ENCODE measurements at places on chromosomes 11 and 22.

DNA sequence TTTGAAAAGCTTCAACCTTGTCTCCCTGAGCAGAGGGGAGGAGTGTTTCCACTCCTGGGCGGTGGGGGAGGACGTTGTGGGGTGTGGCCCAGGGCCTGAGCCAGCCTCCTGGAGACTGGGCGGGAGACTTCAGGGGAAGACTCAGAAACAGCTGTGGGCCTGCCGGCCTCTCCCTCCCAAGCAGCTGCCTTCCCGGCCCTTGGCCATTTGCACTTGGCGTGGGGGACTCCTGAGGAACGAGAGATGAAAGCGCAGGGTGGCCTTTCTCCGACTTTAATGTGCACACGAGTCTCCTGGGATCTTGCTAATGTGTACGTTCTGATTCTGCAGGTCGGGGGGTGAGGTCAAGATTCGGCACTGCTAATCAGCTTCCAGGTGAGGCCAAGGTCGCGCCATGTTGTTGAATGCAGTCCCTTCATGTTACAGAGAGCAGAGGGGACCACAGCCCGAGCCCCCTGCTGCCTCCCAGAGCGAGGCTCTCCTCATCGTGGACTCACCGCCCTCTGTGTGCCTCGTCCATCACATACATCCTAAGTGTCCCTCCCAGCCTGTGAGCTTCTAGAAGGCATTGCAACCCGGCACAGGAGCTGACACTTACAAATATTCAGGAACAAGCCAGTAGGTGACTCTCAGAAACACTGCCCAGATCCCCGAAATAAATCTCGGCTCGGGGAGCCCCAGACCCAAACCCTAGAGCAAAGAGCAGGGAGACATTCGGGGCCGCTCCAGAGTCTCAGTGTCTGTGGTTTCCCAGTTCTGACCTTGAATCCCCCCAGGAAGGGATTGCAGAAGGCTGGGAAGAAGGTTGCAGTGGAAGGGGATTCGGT is 7.7 kb downstream of the LIF start:
- DNase-seq = no peak

DNA sequence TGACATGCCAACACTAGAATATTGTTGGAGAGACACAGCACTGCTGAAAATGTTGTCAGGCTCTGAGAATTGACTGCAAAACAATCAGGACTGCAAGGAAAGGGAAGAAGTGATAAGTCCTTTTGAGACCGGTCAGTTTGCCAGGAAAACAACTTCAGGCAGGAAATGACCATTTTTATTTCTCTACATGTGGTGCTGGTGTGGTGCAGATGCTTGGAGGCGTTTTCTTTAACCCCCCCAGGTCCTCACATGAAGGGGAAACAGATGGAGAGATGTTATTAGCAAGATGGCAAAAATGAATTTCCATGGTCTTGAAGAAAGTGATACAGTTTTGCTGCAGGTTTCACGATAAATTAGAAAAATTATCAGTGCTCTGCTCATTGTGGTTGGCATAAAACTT is 5.7 kb downstream of the AP2A2 start:
- DNase-seq = no peak

- no peak for DNase-seq
Observed at GRCh38 chr11:117187428-117187798, 8.9 kb downstream of the SIDT2 start.

GRCh38 chr11:61963282-61964057 is 4.0 kb downstream of the FTH1 start:
- no peak for DNase-seq

- no peak for DNase-seq
Observed at GRCh38 chr11:3000032-3000961, 8.2 kb upstream of the NAP1L4 start.

Measured in activated gamma-delta T cell (primary cell).